ENCODE measurements at places on chromosomes 2 and 18. TPM values are rescaled to one million over a fixed set of nuclear protein-coding genes. Genes with fewer than 3 reads are reported as not detected.
A peak's percentile ranks its signal among the peaks of the same experiment; 100 is the strongest.

- no peaks in the 10 kb centered on the region for H3K27me3 ChIP-seq
- H3K36me3 ChIP-seq, result no peaks in the 10 kb centered on the region
- no peak overlapping the region for H3K4me3 ChIP-seq
- H3K27ac ChIP-seq, result no peak overlapping the region
- peaks cover 16% of the 10 kb centered on the region for H3K4me1 ChIP-seq
These were observed 30.7 kb downstream of the SH2D6 start for GRCh38 chr2:85449214-85449588.

- no peak overlapping the region for H3K4me3 ChIP-seq
- DNase-seq, result no peak
- peak overlapping the region; percentile 10 for H3K27ac ChIP-seq
These were observed 79.5 kb downstream of the SLC8A1 start for GRCh38 chr2:40372283-40372985.

DNA sequence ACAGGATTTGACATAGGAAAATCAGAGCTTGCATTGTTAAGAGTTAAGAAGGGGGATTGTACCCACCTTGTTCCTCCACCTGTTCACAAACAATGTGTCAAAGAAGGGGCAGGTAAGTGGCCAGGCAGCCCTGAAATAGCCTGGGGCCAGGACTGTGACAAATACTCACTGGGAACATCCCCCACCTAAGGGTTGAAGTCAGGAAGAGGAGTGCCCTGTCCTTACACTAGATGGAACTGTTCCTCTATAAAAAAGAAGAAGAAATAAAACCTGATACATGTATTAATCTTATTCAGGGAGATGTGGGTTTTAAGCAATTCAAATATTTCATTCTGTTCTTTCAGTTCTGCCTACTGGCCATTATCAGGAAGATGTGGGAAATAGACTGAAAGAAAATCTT is 41.9 kb downstream of the TACR1 start:
- H3K36me3 ChIP-seq, result no peaks in the 10 kb centered on the region
- DNase-seq, result no peak
- no peak overlapping the region for H3K4me3 ChIP-seq
- no peak overlapping the region for H3K27ac ChIP-seq
- H3K4me1 ChIP-seq, result no peaks in the 10 kb centered on the region

- no peak for DNase-seq
- H3K36me3 ChIP-seq, result no peaks in the 10 kb centered on the region
- no peaks in the 10 kb centered on the region for H3K4me1 ChIP-seq
- no peak overlapping the region for H3K27ac ChIP-seq
These were observed 65.5 kb downstream of the GREB1L start for GRCh38 chr18:21307578-21307977.

The CYTIP gene
- total RNA-seq, result 0.75 TPM

- H3K4me1 ChIP-seq, result peaks cover 11% of the 10 kb centered on the region
- H3K27ac ChIP-seq, result no peak overlapping the region
- H3K36me3 ChIP-seq, result no peaks in the 10 kb centered on the region
- peaks cover 6% of the 10 kb centered on the region for H3K27me3 ChIP-seq
These were observed 9.2 kb downstream of the PTPRN start for GRCh38 chr2:219300022-219300421.

The IL36G gene
- total RNA-seq, result not detected
